Endothelial cell of umbilical vein (primary cell): ENCODE measurements at places on chromosomes 16 and 17. TPM values are rescaled to one million over a fixed set of nuclear protein-coding genes. Genes with fewer than 3 reads are reported as not detected.

DNA sequence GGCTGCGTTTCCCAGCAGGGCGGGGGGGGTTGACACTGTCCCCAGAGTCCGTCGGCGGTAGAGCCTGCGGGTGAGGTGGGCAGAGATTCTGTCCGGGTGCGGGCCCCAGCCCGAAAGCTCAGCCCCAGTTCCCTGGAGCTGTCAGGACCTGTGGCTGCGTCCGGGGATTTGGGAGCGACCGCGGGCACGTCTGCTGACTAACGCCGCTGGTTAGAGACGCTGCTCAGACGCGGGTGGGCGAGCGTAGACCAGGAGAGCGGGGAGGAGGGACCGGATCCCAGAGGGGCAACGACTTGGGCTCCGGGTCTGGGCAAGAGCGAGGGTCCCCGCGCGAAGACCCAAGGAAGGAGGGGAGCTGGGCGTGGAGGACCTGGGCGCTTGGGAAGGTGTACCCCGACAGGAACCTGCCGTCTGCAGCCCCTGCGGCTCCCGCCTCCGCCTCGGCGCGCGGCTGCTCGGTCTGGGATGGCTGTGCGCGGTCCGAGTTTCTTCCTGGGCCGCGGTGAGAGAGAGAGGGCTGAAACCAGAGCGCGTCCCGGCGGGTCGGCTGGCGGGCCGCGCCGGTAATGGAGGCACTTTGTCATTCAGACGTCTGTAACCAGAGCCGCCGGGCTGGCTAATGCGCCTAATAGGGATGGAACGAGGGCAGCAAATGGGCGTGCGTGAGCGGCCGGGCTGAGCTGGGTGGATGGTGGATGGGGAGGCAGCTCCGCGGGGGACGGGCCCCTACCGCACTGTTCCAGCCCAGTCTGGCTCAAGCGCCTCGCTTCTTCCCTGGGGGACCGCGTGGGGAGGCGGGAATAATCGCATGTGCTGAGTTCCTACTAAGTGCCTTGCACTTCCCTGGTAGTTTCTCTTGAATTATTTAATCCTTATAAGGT lies 2.3 kb downstream of the NGFR start:
- no peak overlapping the region for H3K4me3 ChIP-seq
- H3K27ac ChIP-seq: no peak overlapping the region
- no peaks in the 10 kb centered on the region for H3K36me3 ChIP-seq
- peaks cover 10% of the 10 kb centered on the region for H3K4me1 ChIP-seq
- peaks cover 70% of the 10 kb centered on the region for H3K27me3 ChIP-seq

Gene MSL1
- 27.7 and 30.9 TPM in 2 replicates for polyA plus RNA-seq

Gene FBXO39
- 2.7 and 3.1 TPM in 2 replicates for polyA plus RNA-seq

- no peak overlapping the region for H3K27ac ChIP-seq
- no peaks in the 10 kb centered on the region for H3K4me1 ChIP-seq
- H3K4me3 ChIP-seq: no peak overlapping the region
- no peak for DNase-seq
- H3K27me3 ChIP-seq: no peaks in the 10 kb centered on the region
- H3K36me3 ChIP-seq: no peaks in the 10 kb centered on the region
These were observed 263.6 kb downstream of the NTN1 start for GRCh38 chr17:9284884-9285283.

DNA sequence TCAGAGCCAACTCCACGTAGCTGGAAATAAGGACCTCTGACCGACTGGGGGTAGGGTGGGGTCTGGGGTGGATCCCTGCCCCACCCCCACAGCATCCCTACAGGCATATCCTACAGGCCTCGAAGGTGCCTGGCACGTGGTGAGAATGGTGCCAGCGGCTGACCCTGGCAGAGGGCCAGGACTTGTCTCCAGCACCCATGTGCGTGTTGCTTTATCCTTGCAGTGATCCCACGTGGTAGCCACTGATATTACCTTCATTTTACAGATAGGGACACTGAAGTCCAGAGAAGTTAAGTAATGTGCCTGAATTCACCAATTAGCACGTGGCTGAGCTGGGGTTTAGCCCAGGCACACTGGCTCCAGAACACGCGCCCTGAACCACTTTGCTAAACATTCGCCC lies 8.3 kb downstream of the ITGAD start:
- H3K36me3 ChIP-seq: no peaks in the 10 kb centered on the region
- DNase-seq: no peak
- H3K4me3 ChIP-seq: no peak overlapping the region
- no peaks in the 10 kb centered on the region for H3K27me3 ChIP-seq
- H3K27ac ChIP-seq: no peak overlapping the region
- H3K4me1 ChIP-seq: no peaks in the 10 kb centered on the region

- H3K4me3 ChIP-seq: no peak overlapping the region
- no peaks in the 10 kb centered on the region for H3K4me1 ChIP-seq
- DNase-seq: peak; percentile 32
- no peak overlapping the region for H3K27ac ChIP-seq
These were observed 148.9 kb downstream of the ITFG1 start for GRCh38 chr16:47311738-47312505.

GRCh38 chr17:66724581-66725341 lies 110.2 kb upstream of the CACNG5 start:
- no peak overlapping the region for H3K4me3 ChIP-seq
- DNase-seq: peak; percentile 68
- no peaks in the 10 kb centered on the region for H3K36me3 ChIP-seq

Gene MYH1
- polyA plus RNA-seq: not detected in 2 replicates
